ENCODE measurements at places on chromosomes 6 and 20.

- no peak for DNase-seq
Measured at GRCh38 chr20:55667955-55668354, 337.4 kb downstream of the CBLN4 start.

DNA sequence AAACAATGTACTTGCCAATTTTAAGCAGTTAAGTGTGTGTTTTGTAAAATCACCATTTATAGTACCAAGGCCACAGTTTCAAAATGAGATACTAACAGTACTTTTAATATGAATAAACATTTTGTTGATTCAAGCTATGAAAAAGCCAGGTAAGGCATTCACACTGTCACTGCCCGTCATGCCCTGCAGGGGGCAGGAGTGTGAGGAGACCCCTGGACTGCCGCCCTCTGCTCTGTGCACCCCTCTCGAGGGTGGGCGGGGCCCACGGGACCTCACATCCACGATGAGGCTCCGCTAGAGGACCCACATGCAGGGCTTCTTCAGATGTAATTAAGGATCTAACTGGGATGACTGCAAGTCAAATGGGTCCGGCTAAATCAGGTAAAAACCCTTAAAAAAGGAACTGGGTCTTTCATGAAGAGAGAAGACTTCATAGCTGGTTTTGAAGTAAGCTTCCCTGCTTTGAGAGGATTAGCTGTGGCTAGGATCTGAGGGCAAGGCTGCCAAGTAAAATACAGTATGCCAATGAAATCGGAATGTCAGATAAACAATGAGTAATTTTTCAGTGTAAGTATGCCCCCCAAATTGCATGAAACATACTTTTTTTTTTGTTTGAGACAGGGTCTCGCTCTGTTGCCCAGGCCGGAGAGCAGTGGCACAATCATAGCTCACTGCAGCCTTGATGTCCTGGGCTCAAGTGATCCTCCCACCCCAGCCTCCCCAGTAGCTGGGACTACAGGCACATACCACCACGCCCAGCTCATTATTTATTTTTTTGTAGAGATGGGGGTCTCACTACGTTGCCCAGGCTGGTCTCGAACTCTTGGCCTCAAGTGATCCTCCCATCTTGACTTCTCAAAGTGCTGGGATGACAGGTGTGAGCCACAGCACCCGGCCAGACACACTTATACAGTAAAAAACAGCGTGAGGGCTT lies 18.7 kb downstream of the DIDO1 start:
- DNase-seq: peak; percentile 61

- no peak for DNase-seq
Measured at GRCh38 chr20:53774461-53775203, 181.0 kb upstream of the ZNF217 start.

DNA sequence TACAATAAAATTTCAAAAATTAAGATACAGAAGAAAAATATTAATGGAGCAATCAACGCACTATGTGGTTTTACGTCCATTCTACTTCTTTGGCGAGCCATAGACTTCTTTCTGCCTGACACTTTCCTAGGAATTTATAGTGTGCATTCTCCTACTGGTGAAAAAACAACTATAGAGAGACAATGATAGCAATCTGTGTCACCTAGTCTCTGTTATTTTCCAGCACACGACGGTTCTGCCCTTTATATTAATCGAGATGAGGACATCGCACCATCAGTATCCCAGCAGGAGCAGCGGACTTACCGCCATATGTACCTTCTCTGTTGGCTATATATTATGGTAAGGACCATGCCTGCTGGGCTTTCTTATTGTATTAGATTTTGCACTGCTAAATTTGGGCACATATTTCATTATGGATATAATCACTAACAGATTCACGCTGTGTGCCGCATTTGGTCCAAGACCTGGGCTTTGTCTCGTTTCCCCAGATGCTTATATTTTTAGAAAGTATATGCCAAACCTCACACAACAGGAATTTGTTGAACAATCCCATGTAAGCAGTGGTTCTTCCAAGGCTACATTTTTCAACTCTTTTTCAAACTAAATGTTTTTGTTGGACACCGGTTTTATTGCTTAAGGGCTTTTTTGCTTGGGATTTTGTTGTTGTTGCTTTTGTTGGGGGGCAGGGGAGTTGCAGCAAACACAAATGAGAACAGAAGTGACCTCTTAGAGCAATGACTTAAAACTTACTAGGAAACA lies 166.4 kb downstream of the ADAT2 start:
- no peak for DNase-seq

- no peak for DNase-seq
Measured at GRCh38 chr6:107707346-107708275, 116.5 kb downstream of the SCML4 start.

DNA sequence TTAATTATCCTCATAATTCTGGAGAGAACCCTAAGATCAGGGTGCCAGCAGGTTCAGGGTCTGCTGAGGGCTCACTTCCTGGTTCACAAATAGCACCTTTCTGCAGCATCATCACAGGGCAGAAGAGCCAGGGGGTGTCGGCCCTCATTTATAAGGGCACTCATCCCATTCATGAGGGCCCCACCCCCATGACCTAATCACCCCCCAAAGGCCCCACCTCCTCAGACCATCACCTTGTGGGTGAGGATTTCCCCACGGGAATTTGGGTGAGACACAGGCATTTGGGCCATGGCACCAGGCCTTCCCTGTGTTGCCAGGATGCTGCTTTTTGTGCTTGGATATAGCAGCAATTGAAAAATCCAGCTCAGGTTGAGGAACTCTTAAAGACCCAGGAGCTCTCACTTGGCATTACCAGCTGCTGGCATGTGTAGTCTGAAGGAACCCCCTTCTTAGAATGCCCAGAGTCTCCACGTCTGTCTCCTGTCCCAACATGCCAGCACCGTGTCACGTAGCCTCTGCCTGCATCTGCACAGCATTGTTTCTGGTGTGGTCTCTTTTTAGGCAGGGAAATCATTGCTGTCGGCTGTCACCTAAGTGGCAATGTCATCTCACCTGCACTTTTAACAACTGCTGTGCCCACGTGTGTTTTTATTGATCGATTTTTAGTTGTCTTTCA lies 71.5 kb downstream of the RPP40 start:
- DNase-seq: no peak

DNA sequence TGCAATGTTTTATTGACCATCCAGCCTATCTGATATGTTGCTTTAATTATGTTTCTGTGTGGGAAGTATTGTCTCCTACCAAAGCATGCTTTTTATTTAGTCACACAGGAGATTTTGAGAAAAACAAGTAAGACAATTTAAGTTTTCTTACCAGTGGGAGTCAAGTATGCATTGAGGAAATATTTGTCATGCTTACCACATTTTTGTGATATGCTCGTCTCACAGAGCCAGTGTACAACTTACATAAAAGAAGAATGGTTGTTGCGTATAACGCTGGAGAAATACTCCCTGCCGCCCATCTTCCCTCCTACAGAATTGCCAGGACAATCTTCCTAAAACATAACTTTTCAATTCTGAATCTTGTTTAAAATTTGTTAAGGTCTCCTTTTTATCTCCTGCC lies 37.1 kb upstream of the FILIP1 start:
- no peak for DNase-seq

GRCh38 chr6:115467726-115468125 lies 593.0 kb downstream of the FRK start:
- DNase-seq: no peak

DNA sequence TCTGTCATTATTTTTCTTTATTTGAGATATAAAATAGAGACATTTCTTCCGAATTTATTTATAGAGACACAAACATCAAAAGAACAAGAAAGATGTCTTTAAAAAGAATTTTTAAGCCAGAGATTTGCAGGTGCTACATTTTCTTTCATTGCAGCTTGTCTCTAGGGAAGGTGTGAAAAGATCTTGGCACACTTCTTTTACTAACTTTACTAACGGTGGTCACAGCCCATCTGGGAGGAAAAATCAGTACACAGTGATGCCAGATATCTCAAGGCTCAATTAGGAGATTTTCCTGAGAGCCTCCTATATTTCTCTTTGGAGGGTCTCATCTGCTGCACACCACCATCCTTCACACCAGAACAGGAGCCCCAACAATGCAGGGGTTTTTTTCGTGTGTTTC lies 29.5 kb downstream of the ABRACL start:
- DNase-seq: no peak

DNA sequence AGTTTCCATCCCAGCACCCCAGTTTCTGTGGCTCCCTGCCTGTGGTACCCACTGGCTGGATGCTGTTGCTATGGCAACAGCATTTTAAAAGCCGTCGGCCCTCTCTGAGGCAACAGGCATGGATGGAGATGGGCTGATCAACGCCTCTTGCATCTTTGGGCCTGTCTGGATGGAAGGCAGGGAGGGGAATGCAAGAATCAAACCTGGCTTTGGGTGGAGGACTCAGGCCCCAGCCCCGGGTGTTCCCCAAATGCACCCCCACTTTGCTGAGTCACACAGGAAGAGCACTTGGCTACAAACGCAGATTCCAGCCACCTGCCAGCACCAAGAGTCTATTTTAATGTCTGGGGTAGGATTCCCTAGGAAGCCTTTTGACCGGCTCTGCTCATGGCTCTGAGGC lies 45.7 kb upstream of the TGM2 start:
- DNase-seq: no peak

GRCh38 chr20:31894980-31895675 lies 24.7 kb downstream of the TTLL9 start:
- DNase-seq: no peak

GRCh38 chr6:44622555-44622954 lies 235.0 kb downstream of the CDC5L start:
- no peak for DNase-seq

GRCh38 chr6:138052783-138053182 lies 54.4 kb downstream of the PERP start:
- DNase-seq: no peak

DNA sequence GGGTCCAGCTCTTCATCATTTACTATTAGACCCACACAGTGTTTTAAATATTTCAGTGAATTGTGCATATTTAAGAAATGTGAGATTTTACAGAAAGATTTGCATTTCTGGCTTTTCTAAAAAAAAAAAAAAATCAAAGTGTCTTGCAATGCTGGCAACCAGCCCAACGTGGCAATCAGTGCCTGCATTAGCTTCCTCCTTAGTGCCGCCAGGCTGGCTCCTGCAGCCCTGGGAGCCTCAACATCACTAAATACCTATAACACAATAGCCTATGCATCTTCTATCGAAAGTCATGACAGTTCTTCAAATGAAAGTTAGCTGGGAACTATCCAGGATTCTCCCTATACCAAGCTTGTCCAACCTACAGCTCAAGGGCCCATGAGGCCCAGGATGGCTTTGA lies 9.4 kb upstream of the CD93 start:
- DNase-seq: no peak

DNA sequence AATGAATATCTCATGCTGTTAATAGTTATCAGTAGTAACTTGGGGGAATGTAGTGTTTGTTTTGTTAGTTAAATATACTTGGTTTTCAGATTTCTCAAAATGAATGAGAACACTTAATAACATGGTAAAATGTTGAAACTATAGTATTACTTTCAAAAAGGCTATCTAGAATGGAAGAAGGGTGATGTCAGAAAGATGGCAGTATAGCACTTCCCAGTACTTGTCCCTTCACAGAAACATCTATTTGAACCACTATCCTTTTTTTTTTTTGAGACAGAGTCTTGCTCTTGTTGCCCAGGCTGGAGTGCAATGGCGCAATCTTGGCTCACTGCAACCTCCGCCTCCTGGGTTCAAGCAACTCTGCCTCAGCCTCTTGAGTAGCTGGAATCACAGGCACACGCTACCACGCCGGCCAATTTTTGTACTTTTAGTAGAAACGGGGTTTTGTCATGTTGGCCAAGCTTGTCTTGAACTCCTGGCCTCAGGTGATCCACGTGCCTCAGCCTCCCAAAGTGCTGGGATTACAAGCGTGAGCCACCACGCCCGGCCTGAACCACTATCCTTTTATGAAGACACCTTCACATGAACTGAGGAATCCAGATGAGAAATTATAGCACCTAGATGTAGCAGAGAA lies 4.7 kb upstream of the ECHDC1 start:
- no peak for DNase-seq

- DNase-seq: no peak
Measured at GRCh38 chr6:137105375-137105774, 60.6 kb upstream of the IL20RA start.

GRCh38 chr20:46893051-46893450 lies 1.6 kb upstream of the EYA2 start:
- DNase-seq: no peak

- DNase-seq: no peak
Measured at GRCh38 chr20:59718751-59719150, 114.4 kb downstream of the PHACTR3 start.

DNA sequence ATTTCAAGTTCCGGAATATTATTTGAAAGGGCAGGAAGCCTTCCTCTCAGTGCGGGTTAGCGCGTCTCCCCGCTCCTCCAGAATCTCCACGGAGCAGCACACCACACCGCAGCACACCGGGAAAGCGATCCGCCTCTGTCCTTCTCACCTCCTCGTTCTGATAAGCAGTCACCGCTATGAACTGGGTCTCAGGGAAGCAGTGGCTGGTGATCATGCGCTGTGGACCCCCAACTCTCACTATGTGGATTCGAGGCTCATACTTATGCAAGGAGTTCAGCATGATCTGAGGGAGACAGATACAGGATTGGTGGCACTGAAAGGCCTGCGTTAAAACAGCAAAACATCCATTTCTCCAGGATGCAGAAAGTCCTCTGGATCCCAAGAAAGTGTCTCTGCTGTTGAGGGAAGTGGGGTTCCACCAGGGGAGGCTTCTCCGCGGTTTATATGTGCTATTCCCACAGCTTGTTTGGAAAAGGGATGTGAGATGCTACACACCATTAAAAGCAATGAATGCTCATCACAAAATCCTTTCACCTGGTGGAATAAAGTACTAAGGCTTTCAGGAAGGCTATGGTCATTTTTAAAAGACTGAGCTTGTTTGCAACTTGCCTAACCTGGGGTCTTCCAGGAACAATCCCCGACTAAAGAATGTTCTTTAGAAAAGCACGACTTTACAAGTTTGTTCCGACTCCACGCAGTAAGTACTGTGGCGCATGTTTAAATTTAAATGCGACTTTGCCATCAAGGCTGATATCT lies 1.9 kb downstream of the TBXT start:
- DNase-seq: no peak

DNA sequence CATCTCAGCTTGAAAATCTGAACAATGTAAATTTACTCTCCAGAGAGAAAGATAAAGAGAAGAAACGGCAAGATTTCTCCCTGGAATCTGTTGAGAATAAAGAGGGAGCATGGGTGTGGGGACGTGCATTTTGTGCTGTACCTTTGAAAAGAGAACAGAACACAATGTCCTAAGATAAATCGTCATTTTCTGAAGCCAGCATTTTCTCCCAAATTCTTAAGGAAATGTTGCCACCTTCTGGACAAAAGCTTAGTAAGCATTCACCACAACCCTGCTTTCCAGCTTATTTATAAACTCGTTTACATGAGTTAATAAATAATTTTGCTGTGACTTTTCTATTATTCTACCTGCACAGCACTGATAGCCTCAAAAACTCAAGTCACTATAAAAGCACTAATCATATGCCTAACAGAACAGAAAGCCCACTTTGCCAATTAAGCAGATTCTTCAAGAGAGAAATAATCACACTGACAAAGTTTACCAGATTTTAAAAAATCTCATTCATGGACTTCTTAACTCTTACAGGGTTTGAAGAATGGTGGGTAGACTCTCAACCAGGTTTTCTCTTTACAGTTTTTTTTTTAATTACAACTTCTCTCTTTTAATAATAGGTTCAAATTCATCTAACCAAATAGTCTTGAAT lies 155.8 kb downstream of the MBOAT1 start:
- no peak for DNase-seq

- DNase-seq: no peak
Measured at GRCh38 chr20:49559411-49560081, 8.4 kb downstream of the PTGIS start.

GRCh38 chr6:143169440-143169839 lies 108.8 kb downstream of the AIG1 start:
- no peak for DNase-seq

GRCh38 chr6:143901885-143902750 lies 37.8 kb downstream of the ZC2HC1B start:
- no peak for DNase-seq
